ENCODE measurements at places on chromosomes 2 and 18.
A peak's percentile ranks its signal among the peaks of the same experiment; 100 is the strongest.

- DNase-seq = no peak
These were observed 433.8 kb downstream of the NBAS start for GRCh38 chr2:15127301-15127700.

- no peak for DNase-seq
These were observed 15.7 kb downstream of the IGFBP5 start for GRCh38 chr2:216679658-216680024.

DNA sequence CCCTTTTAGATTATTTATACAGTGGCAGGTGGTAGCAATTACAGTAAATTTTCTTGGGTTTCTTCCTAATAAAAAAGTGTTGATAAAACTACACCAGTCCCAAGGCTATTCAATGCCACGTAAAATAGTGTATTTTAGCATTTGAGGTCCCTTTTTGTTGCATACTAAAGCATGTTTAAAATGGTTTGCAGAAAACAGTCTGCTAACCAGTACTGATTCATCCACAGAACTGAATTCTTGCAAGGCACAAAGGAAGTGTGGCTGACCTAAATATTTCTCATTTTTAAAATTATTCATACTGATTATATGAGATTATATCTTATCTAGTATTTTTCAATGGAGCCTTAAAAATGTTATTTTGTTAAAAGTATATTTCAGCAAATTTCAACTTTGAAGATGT is 98.1 kb downstream of the SMAD2 start:
- no peak for DNase-seq

DNA sequence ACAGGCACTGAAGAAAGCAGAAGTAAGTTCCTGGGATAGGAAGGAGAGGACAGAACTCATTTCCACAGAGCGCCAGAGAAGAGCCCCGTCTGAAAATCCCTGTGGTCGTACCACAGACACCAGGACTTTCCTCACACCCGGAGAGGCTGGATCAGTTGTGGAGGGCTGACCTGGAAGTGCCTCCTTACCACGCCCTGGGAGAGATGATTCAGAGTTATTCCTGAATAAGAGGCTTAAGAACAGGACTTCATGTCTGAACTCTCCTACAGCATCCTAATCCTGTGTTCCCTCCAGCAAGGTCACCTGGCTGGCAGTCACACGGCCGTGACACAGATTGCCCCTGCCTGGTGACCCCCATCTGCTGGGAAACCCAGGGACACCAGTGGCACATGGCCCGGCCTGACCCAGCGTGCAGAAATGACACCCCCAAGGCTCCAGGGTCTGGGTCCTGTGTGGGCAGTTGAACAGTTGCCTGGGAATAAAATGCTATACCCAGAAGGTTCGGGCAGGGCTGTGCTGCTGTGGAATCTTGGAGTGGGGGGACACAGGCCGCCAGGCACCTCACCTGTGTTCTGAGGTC is 105.9 kb downstream of the PXDN start:
- no peak for DNase-seq

DNA sequence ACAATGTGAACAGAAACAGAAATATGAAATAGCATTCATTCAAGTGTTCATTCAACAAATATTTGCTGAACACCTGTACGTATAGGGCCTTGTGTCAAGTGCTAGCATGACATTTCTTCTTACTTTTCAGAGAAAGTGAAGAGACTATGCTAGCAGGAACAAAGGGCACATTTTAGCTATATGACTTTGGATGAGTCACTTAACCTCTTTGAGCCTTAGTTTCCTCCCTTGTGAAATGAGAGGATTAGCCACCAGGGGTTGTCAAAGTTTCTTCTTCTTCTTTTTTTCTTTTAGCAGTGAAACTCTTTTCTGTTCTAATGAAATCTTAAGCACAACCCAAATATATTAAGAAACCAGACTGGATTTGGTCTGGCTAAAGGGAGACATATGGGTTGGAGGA is 53.1 kb downstream of the FIGN start:
- peak; percentile 51 for DNase-seq

GRCh38 chr2:117967977-117968718 is 45.7 kb downstream of the CCDC93 start:
- DNase-seq = no peak

- no peak for DNase-seq
These were observed 154.0 kb upstream of the ARL4C start for GRCh38 chr2:234650911-234651310.

- DNase-seq = peak; percentile 0
These were observed 1274.5 kb upstream of the CRIM1 start for GRCh38 chr2:35081001-35081621.

Measured in fibroblast of villous mesenchyme (primary cell).